Femur (tissue), 1 donor: ENCODE measurements at places on chromosomes 7 and 10.
A peak's percentile ranks its signal among the peaks of the same experiment; 100 is the strongest.

DNA sequence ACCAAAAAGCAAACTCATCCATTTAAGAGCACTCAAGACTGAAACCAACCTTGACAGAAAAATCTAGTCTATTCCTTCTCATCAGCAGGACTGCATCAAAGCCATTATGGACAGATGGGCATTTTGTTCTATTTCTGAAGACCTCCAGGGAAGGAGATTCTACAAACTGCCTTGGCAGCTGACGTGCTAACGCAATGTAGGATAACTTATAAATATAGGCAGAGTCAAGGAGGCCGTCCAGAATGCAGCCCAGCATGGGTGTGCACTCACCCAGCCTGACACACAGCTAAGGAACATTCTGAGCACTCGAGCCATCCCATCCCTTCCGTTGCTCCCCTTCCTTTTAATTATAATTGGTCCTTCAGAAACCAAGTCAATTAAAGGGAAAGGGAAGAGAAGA lies 25.3 kb upstream of the NEBL start:
- DNase-seq, result no peak

DNA sequence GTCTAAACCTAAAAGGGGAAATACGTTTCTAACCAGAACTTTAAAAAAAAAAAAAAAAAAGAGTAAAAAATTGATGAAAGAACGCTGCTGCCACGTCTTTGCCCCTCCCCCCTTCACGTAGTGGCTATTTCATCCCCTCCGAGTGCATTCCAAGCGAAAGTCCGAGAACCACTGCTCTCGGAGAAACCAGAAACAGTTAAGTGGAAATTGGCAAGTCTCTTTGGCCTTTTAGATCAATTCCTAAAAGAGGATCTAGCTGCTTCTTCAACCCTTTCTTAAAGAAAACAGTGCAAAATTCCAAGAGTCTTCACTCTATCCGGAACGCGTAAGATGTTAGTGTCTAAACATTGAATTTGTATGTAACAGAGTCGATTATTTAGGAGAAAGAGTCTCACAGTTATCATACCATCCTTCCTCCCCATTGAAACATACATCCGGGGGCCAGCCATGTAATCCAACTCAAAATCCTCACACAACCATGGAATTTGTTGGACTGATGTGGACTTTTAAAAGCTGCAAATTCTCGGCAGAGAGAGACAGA lies 1.1 kb downstream of the P4HA1 start:
- peak; percentile 91 for DNase-seq

DNA sequence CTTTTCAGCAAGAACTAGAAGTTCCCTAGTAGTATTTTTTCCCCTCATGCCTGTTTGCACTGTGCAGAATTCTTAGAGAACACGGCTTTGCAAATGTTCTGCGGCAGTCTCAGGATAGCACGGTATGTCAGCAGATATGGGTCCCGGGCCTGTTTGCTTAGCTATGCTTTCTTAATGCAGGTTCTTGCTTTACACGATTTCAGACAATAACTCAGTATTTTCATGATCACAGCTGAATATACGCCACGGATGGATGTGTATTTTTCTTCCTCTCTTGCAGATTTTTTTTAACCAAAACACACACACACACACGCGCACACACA lies 137.3 kb downstream of the HECW1 start:
- DNase-seq, result no peak

- DNase-seq, result no peak
Measured at GRCh38 chr7:21967598-21968003, 21.9 kb upstream of the CDCA7L start.

- no peak for DNase-seq
Measured at GRCh38 chr7:28008171-28008570, 172.4 kb downstream of the JAZF1 start.

DNA sequence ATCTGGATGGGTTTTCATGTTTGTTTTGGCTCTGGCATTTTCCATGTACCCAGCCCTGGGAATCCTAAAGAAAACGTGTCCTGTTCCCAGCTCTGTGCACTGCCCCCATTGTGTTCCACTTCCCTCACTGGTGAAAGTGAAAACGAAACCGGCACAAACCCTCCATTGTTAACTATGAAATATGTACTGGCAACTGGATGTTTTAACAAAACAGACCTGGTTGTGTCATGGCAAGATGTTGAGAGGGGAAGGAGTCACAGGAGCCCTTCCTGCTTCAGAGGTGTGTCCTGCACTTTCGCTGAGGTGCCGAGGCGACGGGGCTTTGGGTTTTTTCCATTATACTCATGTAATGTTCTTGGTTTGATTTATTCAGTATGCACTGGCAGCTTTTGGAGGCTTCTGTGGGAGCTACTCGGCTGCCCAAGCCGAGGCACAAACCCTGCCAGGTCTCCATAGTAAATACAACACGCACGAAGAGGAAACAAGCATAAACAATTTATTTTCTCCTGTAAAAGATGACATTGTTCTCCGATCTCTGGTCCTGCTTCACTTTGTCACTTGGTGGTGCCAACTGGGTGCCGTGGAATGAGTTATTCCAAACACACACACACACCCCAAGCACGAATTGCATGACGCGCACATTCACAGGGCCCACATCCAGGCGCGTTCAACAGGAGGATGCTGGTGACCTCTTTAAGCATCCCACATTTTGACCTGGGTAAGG lies 118.2 kb downstream of the CDK6 start:
- DNase-seq, result peak; percentile 80

GRCh38 chr10:33117816-33118215 lies 159.8 kb upstream of the ITGB1 start:
- DNase-seq, result no peak

DNA sequence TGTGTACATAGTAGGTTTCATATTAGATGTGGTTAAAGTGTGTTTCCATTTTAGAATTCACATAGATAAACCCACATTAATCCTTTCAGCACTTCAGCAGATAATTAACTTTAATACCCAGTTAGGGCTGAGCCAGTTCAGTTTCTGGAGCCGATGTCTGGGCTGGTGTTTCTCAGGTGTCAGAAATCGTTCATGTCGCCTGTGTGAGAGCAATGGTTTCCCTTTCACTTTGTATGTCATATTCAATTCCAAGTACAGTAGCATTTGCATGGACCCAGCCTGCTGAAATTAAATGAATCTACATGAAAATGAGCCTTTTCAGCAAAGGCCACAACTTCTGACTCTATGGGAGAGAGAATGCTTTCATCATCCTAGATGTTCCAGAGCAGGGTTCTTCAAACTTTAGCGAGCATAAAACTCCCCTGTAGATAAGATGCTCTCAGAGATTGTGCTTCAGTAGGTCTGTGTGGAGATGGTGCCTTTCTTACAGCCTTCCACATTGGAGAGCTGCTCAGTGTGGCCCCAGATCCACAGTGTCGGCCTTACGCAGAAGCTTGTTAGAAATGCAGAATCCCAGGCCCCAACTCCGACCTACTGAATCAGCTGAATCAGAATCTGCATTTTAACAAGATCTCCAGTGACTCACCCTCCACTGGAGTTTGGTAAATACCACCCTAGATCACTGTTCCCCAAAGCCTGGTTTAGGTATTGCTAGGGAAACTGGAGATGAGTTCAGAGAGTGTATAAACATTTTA lies 19.6 kb downstream of the WIPF3 start:
- DNase-seq, result no peak

GRCh38 chr7:15866753-15867152 lies 180.3 kb upstream of the MEOX2 start:
- no peak for DNase-seq

- no peak for DNase-seq
Measured at GRCh38 chr10:85967594-85967993, 399.0 kb downstream of the GRID1 start.

DNA sequence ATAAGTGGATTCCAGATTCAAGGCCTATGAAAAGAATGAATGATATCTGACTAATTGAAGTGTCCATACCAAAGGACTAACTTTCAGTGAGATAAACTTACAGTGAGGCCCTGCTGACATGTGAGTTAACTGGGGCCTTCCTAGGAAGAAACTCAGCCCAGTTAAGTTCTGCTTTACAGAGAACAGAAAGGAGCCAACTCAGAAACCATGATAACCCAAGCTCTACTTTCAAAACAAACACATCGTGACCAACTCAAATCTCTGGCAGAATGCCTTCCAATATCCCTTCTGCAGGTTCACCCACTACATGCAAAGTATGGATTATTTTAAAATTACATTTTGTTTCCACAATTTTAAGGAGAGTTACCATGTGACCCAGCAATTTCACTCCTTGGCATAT lies 75.8 kb upstream of the MRLN start:
- no peak for DNase-seq

- no peak for DNase-seq
Measured at GRCh38 chr10:110340816-110341215, 36.1 kb upstream of the SMNDC1 start.

DNA sequence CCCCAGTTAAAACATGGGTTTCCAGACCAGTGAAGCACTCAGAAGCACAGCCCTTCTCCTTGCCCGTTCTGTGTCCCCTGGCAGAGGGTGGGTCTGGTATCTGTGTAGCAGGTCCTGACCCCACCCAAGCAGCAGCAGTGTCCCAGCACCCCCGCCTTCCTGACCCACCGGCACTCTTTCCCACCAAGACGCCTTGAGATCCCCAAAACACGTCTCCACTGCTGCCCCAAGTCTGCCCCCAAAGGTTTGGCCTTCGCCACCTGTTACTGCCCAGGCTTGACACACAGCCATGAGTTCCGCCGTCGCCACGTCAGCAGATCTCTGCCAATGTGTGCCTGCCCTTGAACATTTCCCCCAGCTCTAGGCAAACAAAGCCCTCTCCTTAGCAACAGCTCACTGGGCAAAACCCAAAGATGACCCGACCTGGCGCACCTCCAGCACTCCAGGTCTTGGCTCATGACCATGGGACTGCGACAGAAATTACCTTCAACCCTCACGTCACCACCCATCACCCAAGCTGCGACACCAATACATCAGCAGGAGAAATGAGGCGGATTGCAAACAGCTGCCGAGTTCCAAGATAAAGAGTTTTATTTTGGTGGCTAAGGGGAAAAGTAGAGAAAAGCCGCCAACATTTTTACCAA lies 75.6 kb downstream of the CTBP2 start:
- peak; percentile 72 for DNase-seq

- DNase-seq, result no peak
Measured at GRCh38 chr7:157124690-157125089, 14.0 kb upstream of the UBE3C start.

GRCh38 chr7:18520450-18521235 lies 25.1 kb downstream of the HDAC9 start:
- DNase-seq, result no peak

GRCh38 chr10:71795248-71795647 lies 21.9 kb upstream of the VSIR start:
- no peak for DNase-seq

DNA sequence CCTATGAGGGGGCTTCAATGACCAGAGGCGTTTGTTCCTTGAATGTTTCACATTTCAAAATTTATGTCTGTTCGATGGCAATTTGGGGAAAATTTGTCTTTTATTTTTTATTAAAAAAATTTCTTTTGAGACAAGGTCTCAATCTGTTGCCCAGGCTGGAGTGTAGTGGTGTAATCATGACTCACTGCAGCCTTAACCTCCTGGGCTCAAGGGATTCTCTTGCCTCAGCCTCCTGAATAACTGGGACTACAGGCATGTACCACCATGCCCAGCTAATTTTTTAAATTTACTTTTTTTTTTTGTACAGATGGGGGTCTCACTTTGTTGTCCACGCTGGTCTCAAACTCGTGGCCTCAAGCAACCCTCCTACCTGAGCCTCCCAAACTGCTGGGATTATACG lies 39.7 kb downstream of the OTUD1 start:
- DNase-seq, result no peak

- no peak for DNase-seq
Measured at GRCh38 chr10:81724431-81724830, 150.6 kb upstream of the NRG3 start.

DNA sequence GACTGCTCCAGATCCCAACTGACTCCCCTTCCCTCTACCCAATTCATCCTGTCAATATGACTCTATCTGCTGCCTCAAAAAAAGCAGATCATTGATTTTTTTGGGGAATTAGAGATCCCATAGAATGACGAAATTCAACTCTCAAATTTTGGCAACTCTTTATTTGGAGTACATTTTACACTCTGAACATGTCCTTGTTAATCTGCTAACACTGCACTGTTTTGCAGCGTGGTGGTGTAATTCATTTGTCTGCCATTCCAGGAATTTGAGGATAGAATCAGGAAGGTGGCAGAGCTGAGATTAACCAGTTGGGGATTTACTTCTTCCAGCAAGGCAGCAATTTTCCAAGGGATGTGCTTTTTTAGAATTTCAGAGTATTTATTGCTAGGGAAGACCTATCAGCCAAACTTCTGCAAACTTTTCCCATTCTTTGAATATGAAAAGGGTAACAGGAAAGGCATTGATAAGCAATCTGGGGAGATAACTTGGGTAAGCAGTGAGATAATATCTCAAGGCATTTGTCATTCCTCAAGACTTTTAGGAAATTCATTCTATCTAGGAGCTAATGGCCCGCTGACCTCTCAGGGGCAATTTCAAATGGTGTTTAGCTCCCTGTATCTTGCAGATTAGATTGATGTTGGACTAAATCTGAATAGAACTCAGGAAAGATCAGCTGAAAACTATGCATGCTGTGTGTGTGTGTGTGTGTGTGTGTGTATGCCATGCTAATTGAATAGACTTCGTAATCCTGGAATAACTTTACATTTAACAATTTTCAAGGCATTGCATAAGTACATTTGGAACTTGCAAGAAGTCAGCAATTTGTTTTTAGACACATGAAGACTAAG lies 9.7 kb downstream of the BAMBI start:
- DNase-seq, result no peak

- DNase-seq, result no peak
Measured at GRCh38 chr10:124126145-124126982, 33.0 kb upstream of the CHST15 start.
